Epithelial cell of esophagus (primary cell): ENCODE measurements at places on chromosomes 2 and 18.

- no peak for DNase-seq
These were observed 97.8 kb downstream of the VSNL1 start for GRCh38 chr2:17638196-17638743.

DNA sequence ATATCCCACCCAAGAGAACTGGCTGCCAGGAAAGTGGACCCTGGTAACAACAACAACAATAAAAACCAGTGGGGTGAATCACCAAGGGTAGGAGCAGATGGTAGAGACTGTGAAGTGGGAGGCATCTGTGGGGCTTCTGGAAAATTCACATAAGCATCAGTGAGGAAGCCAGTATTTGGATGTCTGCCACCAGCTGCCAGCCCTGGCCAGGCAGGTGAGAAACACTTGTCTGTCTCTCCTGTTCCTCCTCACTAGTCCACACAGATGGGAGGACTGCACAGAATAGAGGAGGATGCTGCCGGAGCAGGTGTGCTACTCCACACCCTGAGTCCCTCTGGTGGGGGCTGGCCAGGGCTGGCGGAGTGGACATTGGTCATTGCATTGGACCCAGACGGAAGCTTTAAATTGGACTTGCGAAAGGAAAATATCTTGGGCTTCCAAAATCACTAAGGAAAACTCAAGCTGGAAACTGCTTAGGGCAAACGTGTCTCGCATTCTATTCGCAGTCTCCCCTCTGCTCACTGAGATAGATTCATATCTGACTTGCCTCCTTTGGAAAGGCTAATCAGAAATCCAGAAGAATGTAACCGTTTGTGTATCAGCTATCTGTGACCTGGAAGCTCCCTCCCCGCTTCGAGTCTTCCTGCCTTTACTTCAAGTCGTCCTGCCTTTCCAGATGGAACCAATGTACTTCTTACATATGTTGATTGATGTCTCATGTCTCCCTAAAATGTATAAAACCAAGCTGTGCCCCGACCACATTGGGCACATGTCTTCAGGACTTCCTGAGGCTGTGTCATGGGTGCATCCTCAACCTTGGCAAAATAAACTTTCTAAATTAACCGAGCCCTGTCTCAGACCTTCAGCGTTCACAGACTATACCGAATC lies 69.1 kb downstream of the NAB1 start:
- no peak for DNase-seq

GRCh38 chr2:160891353-160891740 lies 268.9 kb upstream of the TANK start:
- no peak for DNase-seq

- no peak for DNase-seq
These were observed 88.6 kb upstream of the RPE start for GRCh38 chr2:209913786-209914345.

GRCh38 chr18:21933931-21934765 lies 193.6 kb downstream of the MIB1 start:
- no peak for DNase-seq

DNA sequence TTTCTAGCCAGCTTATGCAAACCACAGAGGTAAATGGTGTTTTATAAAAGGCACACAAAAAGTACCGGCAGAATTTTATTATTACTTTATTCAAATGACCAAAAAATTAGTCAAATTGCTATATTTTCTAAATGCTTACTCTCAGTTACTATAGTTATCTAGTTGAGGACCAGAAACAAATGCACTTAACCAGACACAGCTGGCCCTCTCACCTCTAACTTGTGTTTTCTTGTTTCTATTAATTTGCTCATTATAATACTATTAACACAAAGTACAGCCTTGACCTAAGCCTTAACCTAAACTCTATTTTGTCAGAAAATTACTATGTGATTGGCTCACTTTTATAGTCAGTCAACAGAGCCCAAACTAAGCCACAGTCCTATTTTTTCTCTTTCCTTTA lies 26.2 kb downstream of the OLA1 start:
- no peak for DNase-seq

DNA sequence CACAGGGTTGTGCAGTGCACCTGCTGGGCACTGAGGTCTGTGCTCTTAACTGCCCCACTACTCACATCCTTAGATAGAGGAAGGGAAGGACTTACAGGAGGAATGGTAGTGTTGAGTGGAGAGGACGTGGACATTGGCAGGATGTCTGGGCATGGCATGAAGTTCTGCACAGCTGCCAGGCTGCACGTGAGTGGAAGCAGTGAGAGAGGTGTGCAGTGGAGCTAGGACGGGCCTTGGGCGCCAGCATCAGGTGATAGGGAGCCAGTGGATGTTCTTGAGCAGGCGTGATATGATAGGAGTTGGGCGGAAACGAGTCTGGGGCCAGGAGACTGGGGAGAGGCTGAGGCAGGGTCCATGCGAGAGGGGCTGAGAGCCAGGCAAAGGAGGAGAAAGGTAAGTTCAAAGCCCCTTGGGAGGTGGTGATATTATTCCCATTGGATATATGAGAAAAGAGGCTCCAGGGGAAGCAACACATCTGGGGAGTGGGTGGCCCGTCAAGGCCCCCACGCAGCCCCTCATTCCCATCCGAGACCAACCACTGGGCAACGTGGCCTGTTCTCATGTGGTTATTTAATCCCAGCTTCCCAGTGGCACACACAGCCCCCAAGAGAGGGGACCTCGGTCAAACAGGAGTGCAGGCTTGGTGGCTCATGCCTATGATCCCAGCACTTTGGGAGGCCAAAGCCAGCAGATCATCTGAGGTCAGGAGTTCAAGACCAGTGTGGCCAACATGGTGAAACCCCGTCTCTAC lies 45.7 kb upstream of the SNED1 start:
- DNase-seq, result no peak

DNA sequence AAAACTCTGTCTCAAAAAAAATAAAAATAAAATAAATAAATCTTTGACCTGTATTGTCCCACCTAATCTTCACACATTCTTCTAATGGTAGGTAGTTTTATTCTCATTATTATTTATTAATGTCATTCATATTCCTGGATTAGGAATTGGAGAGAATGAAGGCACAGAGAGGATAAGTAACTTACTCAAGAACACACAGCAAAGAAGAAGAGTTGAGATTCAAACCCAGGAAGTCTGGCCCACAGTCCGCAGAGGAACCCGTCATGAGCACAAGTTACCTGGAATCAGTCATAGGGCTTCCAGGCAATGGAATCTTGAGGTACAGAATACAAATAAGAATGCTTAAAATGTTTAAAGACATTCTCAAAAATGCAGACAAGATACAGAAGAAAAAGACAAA lies 46.3 kb upstream of the SLC66A3 start:
- DNase-seq, result no peak
